Stimulated activated CD4-positive, alpha-beta T cell treated with anti-CD3 and anti-CD28 coated beads, Interleukin-1b, Interleukin-23, amount 100 ng/mL, for 1 hour (primary cell): ENCODE measurements at places on chromosomes 2 and 18.

DNA sequence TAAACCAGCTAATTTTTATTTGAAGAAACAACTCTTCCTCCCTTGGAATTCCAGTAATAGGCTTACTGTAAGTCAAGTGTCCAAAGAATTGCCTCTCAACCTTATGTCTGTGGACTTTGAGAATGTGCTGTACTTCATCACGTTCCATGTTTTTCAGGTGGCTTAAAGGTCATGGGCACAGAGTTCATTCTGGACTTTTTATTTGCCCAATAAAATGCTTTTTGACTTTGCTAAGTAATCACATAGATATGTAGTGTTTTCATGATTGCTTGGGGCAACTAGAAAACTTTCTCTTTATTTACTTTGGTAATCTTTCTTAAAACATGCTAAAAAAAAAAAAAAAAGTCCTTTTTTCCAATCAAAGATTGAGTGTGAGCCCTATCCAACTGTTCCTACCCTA is 10.4 kb upstream of the DNAH7 start:
- no peak for DNase-seq

GRCh38 chr2:145752091-145752806 is 1232.3 kb upstream of the ZEB2 start:
- DNase-seq, result no peak

- no peak for DNase-seq
Measured at GRCh38 chr18:37578886-37579513, 13.4 kb upstream of the CELF4 start.

DNA sequence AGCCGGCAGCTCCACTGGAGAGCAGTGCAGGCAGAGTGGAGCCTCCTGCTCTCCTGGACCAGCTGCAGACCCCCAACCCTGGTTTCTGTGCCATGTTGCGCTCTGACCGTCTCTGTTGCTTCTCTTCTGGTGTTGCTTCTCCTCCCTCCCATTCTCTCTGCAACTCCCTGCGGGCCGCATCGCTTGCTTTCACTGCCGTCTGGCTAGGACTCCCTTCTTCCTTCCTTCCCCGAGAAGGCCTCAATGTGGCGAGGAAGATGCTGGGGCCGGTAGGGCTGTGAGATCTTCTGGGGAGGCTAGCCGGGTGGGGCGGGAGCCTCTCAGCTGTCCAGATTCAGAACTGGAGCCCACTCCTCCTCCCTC is 6.2 kb downstream of the DNAJB2 start:
- no peak for DNase-seq

DNA sequence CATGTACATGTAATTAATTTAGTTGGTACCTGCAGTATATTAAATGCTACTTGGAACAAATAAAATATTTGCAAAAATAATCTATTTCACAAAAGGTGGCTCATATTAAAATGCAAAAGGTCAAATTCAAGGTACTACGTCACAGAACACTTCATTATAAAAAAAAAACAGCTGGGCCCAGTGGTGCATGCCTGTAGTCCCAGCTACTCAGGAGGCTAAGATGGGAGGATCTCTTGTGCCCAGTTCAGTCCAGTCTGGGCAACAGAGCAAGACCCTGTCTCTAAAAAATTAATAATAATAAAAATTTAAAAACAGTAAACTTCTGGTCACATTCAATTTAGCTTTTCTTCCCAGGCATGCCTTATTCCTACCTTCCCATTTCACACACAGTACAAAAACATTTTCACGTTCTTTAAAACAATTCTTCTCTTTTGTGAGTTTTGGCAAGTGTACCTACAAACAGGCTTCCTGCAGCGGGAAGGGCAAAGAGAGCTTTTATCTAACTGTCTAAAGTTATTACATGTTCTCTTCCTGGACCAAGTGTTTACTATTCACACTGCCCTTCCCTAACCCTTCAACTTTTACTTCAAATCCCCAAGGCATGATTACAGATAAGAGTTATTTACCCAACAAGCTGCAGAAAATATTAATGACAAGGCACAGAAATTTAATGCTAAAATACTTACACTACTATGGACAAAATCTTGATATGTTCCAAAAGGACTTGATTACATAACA is 10.7 kb downstream of the BAZ2B start:
- DNase-seq, result no peak

GRCh38 chr18:44723411-44723810 is 42.7 kb downstream of the SETBP1 start:
- DNase-seq, result no peak

DNA sequence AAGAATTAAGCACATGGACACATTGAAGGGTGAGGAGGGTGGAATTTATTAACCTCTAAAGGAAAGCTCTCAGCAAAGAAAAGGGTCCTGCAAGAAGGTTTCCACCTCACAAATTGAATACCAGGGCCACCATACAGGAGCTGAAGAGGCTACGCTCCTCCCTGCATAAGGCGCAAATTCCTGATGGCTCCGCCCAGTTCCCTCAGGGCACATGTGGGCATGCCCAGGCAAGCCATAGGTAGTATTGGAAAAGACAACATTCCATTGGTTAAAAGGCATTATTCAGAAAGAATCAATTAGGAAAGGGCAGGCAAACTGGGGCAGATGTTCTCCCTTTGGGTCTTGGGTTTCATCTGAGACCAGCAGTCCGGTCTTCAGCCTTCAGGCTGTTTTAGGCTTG is 161.2 kb downstream of the PTPRM start:
- no peak for DNase-seq

GRCh38 chr2:25378731-25379490 is 37.2 kb upstream of the DNMT3A start:
- no peak for DNase-seq

- no peak for DNase-seq
Measured at GRCh38 chr18:48018851-48019250, 88.4 kb upstream of the SMAD2 start.

GRCh38 chr2:48454504-48454903 is 75.5 kb upstream of the STON1 start:
- no peak for DNase-seq

DNA sequence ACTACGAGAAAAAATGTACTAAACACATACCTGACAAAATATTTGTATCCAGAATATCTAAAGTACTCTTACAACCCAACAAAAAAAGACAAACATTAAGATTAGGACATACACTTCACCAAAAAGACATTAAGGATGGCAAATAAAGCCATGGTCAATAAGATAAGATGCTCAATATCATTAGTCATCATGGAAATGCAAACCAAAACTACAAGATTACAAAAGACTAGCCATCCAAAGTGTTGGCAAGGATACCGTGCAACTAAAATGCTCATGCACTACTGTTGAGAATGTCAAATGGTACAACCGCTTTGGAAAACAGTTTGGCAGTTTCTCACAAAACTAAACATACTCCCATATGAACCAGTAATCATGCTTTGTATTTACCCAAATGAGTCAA is 29.7 kb downstream of the MAP3K2 start:
- DNase-seq, result no peak

DNA sequence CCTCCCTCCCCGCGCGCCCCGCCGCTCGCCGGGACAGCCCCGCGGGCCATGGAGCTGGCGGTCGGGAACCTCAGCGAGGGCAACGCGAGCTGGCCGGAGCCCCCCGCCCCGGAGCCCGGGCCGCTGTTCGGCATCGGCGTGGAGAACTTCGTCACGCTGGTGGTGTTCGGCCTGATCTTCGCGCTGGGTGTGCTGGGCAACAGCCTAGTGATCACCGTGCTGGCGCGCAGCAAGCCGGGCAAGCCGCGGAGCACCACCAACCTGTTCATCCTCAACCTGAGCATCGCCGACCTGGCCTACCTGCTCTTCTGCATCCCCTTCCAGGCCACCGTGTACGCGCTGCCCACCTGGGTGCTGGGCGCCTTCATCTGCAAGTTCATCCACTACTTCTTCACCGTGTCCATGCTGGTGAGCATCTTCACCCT is 865 bp downstream of the GALR1 start:
- DNase-seq, result no peak

GRCh38 chr18:55235094-55235461 is 275.8 kb upstream of the CCDC68 start:
- DNase-seq, result no peak

DNA sequence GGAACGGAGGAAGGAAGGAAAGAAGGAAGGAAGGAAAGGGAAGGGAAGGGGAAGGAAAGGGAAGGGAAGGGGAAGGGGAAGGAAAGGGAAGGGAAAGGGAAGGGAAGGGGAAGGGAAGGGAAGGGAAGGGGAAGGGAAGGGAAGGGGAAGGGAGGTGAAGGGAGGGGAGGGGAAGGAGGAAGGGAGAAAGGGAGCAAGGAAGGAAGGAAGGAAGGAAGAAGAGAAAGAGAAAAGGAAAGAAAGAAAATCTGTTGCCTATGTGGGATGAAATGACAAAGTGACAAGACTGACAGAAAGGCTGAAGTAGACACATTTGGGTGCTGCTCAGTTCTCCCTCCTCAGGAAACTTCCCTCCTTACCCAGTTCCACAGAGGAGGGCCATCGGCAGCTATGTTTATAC is 46.3 kb upstream of the GORASP2 start:
- DNase-seq, result no peak

GRCh38 chr2:224691563-224691962 is 24.6 kb downstream of the CCDC195 start:
- no peak for DNase-seq

- no peak for DNase-seq
Measured at GRCh38 chr18:12836551-12836950, 47.5 kb downstream of the PTPN2 start.

GRCh38 chr2:217396165-217396564 is 536.3 kb upstream of the TNP1 start:
- DNase-seq, result no peak

- DNase-seq, result no peak
Measured at GRCh38 chr2:216878072-216878471, 18.2 kb upstream of the TNP1 start.

DNA sequence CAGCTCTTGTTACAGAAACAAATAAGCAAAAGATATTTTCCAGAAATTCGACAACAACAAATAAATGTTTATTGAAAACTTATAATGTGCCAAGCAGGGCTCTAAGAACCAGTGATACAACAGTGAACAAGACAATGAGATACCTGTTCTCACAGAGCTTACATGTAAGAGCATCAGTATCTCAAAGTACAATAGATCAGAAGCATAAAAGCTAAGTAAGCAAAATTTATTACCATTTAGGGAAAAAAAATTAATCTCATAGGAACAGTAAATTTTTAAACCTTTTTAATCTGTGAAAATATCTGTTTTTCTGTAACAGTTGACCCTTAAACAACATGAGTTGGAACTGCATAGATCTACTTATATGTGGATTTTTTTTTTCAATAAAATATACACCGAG is 20.9 kb downstream of the ROCK1 start:
- DNase-seq, result no peak

DNA sequence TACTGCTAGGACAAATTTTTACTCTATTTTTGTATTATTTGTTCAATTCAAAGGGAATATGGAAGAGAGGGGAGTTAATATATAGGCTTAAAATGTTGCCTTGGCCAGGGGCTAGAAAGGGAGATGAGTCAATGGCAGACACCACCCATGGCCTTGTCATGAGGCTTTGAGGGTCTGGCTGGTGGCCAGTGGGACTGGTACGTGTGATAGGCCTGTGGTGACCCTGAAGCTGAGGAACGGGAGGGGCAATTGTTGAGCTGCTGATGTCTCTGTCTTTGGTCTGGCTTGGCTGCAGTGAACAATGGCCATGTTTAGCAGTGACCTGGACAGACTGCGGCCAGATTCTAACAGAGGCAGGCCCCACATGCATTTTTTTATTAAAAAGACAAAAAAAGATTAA is 18.5 kb downstream of the GKN1 start:
- no peak for DNase-seq

DNA sequence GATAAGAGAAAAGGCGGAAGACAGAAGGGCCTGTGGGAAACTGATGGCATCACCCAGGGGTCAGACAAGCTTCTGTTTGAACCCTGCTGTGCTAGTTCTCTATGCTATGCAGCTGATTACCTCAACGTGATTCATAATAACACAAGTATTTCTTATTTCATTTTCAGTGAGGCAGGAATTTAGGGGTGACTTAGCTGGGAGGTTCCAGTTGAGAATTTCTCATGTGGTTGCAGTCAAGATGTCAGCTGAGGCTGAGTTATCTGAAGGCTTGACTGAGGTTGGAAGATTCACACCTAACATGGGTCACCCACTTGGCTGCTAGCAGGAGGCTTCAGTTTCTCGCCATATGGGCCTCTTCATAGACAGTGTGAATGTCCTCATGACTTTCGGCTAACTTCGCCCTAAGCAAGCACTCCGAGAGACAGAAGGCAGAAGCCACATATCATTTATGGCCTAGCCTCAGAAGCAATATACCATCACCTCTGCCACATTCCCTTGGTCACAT is 34.0 kb upstream of the TMEM131 start:
- DNase-seq, result no peak

- DNase-seq, result no peak
Measured at GRCh38 chr18:48862678-48863270, 88.0 kb downstream of the SMAD7 start.

- DNase-seq, result no peak
Measured at GRCh38 chr2:28512607-28512965, 16.7 kb downstream of the PLB1 start.

DNA sequence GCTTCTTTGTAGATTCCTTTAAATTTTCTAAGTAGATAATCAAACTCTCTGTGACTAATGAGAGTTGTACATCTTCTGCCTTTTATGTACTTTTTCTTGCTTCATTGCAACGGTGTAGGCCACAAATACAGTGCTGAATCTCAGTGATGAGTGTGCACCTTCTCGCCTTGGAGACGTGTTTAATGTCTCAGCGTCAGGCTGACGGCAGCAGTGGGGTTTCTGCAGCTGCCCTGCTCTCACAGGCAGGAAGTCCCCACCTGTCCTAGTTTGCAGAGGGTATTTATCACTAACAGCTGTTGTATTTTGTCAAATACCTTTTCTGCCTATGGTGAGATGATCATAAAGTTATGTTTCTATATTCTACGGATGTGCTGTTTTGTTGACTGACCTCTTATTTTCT is 13.3 kb downstream of the AGXT start:
- no peak for DNase-seq

GRCh38 chr2:83172841-83173240 is 1286.2 kb downstream of the SUCLG1 start:
- DNase-seq, result no peak

DNA sequence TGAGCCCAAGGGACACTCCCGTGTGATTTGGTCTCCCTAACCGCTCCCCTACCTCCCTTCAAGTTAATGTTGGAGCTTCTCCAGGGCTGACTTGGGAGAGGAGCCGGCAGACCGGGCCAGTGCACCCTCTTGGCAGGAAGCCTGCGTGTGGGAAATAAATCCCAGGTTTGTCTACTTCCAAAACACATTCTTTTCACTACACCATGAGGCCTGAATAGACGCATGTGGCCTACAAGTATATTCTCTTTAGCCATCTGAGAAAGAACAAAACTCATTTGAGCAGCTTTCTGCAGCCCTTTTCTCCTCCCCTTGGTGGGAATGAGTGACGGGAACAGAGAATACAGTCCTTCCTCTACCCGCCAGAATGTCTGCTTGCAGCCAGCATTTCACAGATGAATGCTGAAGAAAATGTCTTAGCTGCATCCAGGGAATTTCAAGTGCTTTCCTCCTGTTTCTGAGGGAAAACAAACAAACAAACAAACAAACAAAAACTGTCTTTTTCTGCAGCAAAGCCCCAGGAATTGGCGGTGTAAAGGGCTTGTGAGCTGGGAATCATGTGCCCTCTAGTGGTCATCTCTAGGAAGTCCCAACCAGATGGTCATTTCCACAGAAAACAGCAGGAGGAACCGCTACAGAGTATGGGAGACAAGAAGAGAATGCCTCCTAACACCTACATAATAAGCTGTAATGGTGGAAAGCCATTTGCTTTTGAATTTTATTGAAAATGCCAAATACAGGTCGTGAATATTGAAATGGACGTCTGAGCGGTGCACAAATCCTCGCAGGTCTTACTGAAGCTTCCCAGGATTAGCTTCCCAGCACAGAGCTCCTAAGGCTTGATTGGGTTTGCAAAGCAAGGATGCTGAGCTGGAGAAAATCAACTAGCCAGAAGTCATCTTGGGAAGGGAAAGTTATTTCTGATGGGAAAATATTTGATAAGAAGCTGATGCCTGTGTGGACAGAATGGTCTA is 41.2 kb upstream of the DAPL1 start:
- no peak for DNase-seq
